CD8-positive, alpha-beta memory T cell (primary cell): ENCODE measurements at places on chromosomes 5 and 9. TPM values are rescaled to one million over a fixed set of nuclear protein-coding genes. Genes with fewer than 3 reads are reported as not detected.

Gene GABBR2
- not detected for total RNA-seq

Gene C9orf43
- 0.84 TPM for total RNA-seq

Gene LEAP2
- 2.7 TPM for total RNA-seq

Gene CXCL14
- not detected for total RNA-seq

DNA sequence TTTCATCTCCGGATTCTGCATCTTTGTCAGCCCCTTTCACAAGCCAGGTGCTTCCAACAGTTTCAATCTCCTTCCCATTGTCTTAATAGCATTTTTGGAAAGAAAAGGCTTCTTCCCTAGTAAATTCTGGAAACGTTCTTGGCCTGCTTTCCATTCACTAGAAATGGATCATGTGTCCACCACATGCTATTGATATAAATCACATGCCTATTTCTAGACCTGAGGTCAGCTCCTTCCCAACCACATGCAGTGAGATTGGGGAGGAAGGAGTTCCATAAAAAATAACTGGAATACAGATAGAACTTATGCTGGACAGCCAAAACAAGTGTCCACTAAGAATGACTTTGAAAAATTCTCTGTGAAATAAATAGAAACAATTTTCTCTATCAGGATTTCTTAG, 181.6 kb upstream of the TMEM161B start:
- no peaks in the 10 kb centered on the region for H3K4me1 ChIP-seq
- no peak overlapping the region for H3K27ac ChIP-seq
- no peaks in the 10 kb centered on the region for H3K27me3 ChIP-seq
- H3K4me3 ChIP-seq = no peak overlapping the region
- no peaks in the 10 kb centered on the region for H3K36me3 ChIP-seq

GRCh38 chr5:127872494-127872893, 169.3 kb downstream of the CCDC192 start:
- H3K4me1 ChIP-seq = no peaks in the 10 kb centered on the region
- H3K27me3 ChIP-seq = no peaks in the 10 kb centered on the region
- H3K27ac ChIP-seq = no peak overlapping the region
- no peak for DNase-seq
- no peak overlapping the region for H3K4me3 ChIP-seq

DNA sequence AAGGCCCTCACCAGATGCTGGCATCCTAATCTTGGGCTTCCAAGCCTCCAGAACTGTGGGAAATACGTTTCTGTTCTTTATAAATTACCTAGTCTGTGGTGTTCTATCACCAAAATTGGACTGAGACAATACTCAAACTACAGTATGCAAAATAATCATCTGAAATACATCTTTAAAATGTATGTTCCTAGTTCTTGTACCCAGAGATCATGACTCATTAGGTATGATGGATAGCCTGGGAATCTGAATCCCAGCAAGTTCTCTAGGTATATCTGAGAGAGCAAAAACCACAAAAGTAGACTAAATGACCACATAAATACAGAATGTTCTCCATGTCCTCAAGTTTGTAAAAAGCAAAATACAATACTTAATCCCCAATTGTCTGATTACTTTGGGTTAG, 166.3 kb downstream of the YIPF5 start:
- H3K4me3 ChIP-seq = no peak overlapping the region
- H3K27ac ChIP-seq = no peak overlapping the region
- no peaks in the 10 kb centered on the region for H3K4me1 ChIP-seq
- no peaks in the 10 kb centered on the region for H3K36me3 ChIP-seq
- no peaks in the 10 kb centered on the region for H3K27me3 ChIP-seq

GRCh38 chr9:77063645-77064285, 44.3 kb downstream of the FOXB2 start:
- no peaks in the 10 kb centered on the region for H3K4me1 ChIP-seq
- H3K4me3 ChIP-seq = no peak overlapping the region
- H3K27me3 ChIP-seq = no peaks in the 10 kb centered on the region
- H3K36me3 ChIP-seq = no peaks in the 10 kb centered on the region
- H3K27ac ChIP-seq = no peak overlapping the region
- DNase-seq = no peak

DNA sequence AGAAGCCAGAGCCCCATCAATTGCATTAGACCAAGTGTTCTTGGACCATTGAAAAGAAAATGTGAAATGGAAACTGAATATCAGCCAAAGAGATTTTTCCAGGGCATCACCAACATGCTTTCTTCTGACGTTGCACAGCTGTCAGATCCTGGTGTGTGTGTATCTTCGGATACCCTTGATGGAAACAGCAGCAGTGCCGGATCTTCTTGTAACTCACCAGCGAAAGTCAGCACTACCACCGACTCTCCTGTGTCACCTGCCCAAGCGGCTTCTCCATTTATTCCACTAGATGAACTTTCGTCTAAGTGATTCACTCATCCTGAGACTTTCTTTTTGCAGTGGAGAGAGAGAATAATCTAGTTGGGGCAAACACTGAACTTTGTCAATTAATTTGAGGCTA, 75.7 kb downstream of the PIP5K1B start:
- peak overlapping the region; percentile 96 for H3K4me3 ChIP-seq
- H3K36me3 ChIP-seq = no peaks in the 10 kb centered on the region
- H3K4me1 ChIP-seq = peaks cover 54% of the 10 kb centered on the region
- DNase-seq = no peak
- H3K27ac ChIP-seq = peak overlapping the region; percentile 89
- H3K27me3 ChIP-seq = no peaks in the 10 kb centered on the region

DNA sequence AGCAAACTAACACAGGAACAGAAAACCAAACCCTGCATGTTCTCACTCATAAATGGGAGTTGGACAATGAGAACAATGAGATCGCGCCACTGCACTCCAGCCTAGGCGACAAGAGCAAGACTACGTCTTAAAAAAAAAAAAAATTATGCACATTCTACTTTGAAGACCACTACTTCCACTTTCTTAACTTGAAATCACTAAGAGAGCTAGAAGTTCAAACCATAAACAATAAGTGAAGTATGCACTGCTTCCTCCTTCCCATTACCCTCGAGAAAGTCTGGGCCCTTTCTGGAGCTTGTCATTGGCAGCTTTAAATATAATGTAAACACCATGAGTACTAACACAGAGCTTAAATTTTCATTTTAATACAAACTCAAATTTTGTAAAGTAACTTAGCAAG, 94.9 kb downstream of the TLE1 start:
- H3K4me3 ChIP-seq = no peak overlapping the region
- DNase-seq = no peak
- no peaks in the 10 kb centered on the region for H3K27me3 ChIP-seq
- H3K27ac ChIP-seq = no peak overlapping the region
- H3K36me3 ChIP-seq = no peaks in the 10 kb centered on the region
